ENCODE measurements at places on chromosomes 5 and 9. TPM values are rescaled to one million over a fixed set of nuclear protein-coding genes. Genes with fewer than 3 reads are reported as not detected.

BRINP1 gene
- total RNA-seq = 0.16 TPM

TBC1D9B gene
- 135 TPM for total RNA-seq

IRX1 gene
- 11.8 TPM for total RNA-seq

CEL gene
- total RNA-seq = 1.3 TPM

Measured in osteocyte (in vitro differentiated cells).